ENCODE measurements at places on chromosomes 7 and 10.
A peak's percentile ranks its signal among the peaks of the same experiment; 100 is the strongest.

- DNase-seq, result no peak
Measured at GRCh38 chr7:39088730-39089593, 111.3 kb downstream of the POU6F2 start.

- DNase-seq, result no peak
Measured at GRCh38 chr7:142231716-142232115, 26.1 kb downstream of the PRSS58 start.

- DNase-seq, result no peak
Measured at GRCh38 chr7:110065121-110065520, 1025.8 kb upstream of the LRRN3 start.

DNA sequence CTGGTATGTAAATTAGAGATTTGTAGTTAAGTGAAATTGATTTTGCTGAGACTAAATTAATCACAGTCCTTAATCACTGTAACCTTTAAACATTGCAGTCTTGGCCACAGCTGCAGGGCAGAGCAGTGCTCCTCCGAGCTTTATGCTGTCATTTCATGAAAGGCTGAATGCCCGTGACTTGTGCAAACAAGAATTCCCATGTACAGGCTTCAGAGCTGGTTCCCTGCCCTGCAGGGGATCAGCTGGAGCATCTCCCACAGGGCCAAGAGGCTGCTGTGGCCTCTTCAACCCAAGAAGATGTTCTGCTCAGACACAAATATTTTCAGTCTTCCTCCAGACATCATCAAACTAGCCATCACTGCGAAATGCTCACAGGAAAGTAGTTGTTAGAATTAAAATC, 419.1 kb downstream of the AUTS2 start:
- DNase-seq, result no peak

DNA sequence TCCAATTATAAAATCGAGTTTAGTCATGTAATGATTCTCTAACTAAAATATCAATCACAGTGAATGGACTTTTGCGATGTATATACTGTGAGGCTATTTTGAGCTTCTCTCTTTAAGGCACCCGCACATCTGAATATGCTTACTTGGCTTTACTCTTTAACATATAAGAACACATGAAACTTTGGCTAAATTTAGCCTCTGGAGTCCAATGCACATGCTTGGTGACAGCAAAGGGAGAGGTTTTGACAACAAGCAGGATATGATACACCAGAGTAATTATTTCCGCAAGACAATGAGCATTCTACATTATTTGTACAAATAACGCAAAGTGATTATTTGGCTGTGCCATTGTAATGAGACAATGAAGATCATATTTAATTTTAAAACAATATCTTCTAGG, 72.4 kb downstream of the ARID5B start:
- DNase-seq, result no peak

DNA sequence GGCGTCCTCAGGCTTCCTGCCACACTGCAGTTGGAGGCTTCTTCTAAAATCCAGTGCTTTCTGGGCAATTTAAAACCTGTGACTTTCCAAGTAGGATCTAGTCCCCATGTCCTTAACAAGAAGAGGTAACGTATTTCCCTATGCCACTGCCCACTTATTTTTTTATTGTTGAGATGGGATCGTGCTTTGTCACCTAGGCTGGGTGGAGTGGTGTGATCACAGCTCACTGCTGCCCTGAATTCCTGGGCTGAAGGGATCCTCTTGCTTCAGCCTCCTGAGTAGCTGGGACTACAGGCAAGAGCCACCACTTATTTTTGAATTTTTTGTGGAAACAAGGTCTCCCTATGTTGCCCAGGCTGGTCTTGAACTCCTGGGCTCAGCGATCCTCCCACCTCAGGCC, 63.4 kb downstream of the DAGLB start:
- no peak for DNase-seq

DNA sequence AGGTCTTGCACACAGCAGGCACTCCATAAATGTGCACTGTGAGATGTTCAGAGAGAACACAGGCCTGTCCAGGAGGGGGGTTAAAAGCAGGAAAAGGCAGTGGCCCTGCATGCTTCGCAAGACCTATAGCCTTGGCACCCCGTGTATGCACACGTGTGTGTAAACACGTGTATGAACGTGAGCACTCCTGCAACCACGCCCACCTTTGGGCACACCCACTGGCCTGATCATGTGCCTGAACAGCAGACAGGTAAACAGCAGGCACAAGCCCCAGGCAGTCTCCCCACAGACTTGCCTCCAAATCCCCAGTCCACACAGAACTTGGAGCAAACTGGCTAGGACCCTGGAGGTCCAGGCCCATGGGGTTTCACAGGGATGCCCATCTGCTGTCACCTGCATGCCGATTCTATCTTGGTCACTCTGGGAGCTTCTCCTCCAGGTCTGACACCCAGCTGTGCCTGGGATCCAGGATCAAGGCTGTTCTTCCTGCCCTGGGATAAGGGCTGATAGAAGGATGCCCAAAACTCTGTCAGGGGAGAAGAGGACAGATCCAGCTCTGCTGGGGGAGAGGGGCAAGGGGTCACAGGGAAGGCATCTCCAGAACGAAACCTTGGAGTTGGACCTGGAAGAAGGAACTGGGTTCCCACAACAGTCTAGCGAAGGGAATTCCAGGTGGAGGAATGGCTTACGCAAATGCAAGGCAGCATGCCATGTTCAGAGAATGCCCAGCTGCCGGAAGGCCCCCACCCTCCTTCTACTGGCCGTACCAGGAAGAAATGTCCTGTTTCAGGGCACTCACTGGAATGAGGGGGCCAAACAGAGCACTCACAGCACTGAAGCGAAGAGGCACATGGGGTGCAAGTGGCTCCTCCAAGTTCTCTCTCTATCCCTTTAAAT, 14.3 kb upstream of the ZMIZ1 start:
- no peak for DNase-seq

- no peak for DNase-seq
Measured at GRCh38 chr10:62087329-62087728, 181.3 kb downstream of the RTKN2 start.

- peak; percentile 70 for DNase-seq
Measured at GRCh38 chr10:14009371-14010100, 321.2 kb downstream of the FRMD4A start.

DNA sequence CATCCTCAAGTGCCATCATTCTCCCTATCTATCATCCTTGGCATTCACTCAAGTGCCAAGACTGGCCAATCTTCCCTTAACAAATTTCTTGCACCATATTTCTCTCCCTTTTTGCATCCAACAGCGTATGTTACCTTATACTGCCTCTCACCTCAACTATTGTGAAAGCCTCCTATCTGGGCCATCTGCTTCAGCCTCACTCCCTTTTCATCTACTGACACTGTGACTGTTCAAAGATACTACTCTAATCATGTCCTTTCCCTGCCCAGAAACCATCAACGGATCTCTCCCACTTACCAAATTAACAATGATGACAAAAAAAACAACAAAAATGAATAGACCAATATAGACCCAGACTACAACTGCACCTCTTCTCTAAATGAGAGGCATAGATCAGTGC, 90.6 kb upstream of the NMT2 start:
- no peak for DNase-seq

DNA sequence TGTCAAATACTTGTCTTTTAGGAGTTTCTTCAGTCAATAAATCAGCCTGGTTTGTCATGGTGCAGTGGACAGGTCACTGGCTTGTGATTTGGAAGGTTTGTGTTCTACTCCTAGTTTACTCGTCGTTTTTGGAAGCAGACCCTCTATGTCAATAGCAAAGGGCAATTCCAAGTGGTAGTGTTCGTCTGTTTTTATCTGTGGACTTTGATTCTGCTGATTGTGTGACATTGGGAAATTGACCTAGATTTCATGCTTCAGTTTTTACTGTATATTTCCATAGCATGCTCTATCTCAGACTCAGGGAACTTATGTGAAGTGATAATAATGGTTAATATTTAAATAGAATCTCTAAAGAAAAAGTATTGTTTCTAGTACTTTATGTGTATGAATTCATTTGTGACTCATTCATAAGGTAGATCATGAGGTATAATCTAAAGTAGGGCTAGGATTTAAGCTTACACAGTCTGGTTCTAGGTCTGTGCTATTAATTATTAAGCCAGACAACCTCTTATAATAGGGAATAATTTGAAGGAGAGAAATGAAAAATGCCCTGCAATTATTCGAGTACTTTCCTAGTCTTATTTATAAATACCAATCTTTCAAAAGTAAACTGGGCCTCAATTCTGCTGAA, 198.1 kb downstream of the REEP3 start:
- DNase-seq, result no peak

DNA sequence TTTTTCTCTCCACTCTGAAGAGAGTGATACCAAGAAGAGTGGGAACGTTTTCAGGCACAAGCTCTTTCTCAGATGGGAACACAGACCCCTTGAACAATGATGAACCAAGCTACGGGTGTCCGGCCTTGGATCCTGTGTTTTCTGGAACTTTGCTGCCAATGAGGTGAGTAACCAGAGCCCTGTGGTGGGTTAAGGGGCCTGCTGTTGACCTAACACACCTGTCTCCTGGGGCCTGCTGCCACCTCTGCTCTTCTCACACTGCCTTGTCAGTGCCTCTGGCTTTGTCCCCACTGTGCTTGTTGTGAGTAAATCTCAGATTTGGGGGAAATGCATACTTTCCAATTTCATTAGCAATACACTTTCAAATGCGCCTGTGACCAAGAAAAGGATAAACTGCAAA, 1.4 kb upstream of the PKD1L1 start:
- no peak for DNase-seq

DNA sequence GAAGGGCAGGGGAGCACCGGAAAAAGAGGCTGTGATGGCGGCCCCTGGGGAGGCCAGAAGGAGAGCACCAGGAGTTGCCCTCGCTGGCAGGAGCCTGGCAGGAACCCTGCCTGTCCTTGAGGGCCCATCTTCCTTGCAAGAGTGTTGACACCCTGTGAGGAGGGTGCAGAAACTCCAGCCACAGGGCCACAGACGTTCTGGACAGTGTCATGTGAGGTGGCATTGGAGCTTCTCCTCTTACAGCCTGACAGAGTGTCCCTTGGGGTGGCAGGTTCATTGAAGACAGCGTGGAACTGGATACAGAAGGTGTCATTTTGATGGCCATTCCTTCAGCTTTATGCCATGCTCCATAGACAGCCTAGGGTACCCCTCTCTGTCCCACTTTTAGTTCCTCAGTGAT, 54.2 kb downstream of the RBM20 start:
- no peak for DNase-seq

GRCh38 chr7:21902240-21902639, 43.5 kb downstream of the CDCA7L start:
- no peak for DNase-seq

GRCh38 chr7:18694911-18695310, 199.4 kb downstream of the HDAC9 start:
- DNase-seq, result no peak

DNA sequence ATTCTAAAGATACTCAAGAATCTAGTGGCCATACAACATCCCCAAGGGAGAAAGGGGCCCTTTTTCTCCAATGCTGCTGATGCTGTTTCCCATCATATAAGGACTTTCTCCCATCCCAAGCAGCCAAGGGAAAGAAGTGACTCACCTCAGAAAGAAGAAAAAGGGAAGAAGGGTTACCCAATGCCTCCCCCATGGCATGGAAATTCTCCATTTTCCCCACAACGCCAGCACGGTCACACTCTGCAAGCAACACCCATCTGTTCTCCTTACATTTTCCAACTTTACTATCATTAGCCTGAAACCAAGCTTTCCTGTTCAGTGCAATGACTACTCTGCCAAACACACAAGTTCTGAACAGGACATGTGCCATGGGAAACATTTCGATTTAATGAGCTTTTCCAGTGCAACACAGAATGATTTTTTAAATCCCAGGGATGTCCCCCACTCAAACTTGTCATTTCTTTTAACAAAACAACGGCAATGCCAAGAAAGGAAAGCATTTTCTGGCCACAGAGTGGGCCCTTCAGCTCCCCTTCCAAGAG, 67.9 kb downstream of the PTPRN2 start:
- no peak for DNase-seq

- DNase-seq, result no peak
Measured at GRCh38 chr10:132209130-132209529, 22.4 kb downstream of the DPYSL4 start.

- no peak for DNase-seq
Measured at GRCh38 chr10:102112210-102112817, 7.9 kb downstream of the LDB1 start.

GRCh38 chr7:96479015-96479645, 157.2 kb upstream of the SLC25A13 start:
- no peak for DNase-seq

DNA sequence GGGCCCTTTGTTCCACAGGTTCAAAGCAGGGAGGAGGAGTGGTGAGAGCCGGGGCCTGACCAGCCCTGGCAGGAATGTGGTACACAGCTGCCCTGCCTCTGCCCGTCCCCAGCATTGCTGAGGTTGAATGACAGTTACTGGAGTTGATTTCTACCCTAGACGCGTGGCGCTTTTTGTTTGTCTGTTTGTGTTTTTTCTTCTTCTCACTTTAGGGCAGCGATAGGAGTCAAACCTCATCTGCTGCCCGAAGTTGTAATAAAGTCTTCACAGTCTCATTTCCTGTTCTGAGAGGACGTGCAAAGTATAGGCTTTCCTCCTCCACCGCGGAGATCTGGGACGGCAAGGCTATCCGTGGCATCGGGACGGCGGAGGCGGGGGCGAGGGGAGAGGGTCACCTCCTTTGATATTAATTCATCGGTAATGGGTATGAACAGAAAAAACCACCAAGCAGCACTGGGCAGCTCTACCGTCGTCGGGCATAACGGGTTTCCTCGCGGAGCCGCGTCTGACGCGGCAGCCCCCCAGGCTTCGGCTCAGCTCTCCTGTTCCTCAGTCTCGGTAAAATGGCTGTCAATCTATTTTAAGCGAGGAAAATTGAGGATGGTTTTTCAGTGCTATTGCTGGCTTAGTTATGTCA, 160.8 kb downstream of the LRMDA start:
- DNase-seq, result no peak

DNA sequence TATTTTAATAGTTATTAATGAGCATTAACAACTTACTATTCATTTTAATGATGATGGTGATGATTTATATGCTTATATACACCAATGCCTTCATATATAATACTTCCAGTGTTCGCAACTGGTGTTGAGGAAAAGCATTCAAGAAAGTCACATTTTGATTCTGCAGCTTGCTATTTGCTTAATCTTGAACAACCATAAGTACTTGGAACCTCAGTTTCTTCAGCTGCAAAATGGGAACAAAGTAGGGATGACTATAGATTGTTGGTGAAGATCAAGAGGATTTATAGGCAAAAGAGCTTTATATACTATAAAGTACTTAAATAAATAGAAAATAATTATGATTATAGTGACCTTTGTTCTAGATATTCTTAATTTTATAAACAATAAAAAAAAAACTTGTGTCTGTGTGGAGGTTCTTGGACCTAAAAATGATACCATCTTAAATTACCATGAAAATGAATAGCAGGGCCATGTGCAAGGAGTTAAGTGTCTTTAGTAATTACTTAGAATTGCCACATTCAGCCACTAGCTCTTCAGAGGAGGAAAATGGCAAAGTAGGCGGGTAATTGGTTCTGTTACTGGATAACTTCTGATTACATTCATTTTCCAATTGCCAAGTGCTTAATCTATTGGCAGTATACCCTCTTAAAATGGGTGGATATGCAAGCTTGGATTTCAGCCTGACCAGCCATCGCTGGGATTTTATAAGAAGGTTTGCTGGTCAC, 4.5 kb downstream of the ARID5B start:
- no peak for DNase-seq

GRCh38 chr10:1101946-1102345, 45.8 kb downstream of the WDR37 start:
- DNase-seq, result no peak

Data from AG04450 (cell line).